ENCODE measurements at places on chromosomes 3 and 15.
A peak's percentile ranks its signal among the peaks of the same experiment; 100 is the strongest.

DNA sequence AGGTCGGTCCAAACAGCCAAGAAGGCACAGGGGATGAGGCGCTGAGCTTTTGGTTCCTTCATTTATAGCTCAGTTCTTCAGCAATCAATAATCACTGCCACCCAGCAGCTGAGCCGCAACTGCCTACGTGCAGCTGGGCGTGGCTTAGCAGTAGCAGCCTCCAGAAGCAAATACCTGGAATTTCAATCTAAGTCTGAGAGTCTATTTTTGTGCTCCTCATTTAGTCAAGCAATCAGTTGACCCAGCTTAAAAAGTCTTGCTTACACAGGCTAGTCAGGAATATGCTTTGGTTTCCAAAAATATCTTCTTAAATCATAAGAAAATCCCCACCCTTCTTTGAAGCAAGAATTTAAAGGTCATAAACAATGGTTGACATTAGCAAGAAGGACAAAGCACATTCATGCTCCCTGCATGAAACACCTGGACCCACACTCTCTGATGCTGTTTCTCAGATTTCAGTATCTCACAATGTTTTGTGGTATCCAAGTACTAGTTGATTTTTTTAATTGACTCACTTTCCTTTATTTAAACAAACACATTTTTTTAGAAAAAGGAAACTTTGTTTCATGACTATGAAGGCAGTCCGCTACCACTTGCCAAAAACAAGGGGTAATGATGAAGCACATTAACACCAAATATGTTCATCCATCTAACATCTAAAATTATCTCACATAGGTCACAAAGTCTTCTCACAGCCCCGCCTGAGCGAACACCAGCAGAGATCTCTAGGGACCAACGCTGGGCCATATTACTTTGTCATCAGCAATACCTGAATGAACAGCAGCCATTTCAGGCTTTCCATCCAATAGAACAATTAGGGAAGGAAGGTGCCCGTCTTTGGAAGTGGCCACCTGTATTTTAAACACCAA is 106.1 kb downstream of the OXNAD1 start:
- DNase-seq = no peak

GRCh38 chr15:90364251-90364650 is 12.2 kb downstream of the ZNF774 start:
- no peak for DNase-seq

DNA sequence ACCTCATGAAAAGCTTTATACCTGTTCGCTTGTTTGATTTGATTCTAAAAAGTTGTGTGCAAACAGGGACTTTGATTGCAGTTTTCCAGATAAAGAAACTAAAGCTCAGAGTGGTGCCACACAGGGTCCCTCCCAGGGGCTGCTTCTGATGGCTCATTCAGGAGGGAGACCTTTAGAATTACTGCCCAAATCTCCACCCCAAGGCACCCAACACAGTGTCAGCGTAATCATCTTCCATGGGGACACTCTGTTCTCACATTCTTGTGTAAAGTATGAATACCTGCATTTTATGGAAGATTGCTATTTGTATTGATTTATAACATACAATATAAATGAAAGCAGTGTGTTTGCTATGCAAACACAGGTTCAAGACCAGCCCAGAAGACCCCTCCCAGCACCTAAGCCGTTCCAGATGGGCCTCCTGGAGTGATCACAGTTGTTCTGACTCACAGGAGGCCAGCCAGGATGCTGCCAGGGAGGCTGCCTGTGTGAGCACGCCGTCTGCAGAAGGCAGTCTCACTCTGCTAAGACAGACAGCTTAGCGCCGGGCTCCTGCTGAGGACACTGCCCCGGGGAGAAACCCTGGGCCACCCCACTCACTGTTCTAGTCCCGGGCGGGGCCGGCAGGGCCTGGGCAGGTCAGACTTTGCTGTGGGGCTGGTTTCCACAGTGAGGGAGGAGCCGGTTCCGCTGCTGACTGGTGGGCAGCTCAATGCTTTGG is 185.6 kb downstream of the FAM43A start:
- DNase-seq = no peak

GRCh38 chr3:12954891-12955650 is 113.7 kb upstream of the RPL32 start:
- peak; percentile 60 for DNase-seq

DNA sequence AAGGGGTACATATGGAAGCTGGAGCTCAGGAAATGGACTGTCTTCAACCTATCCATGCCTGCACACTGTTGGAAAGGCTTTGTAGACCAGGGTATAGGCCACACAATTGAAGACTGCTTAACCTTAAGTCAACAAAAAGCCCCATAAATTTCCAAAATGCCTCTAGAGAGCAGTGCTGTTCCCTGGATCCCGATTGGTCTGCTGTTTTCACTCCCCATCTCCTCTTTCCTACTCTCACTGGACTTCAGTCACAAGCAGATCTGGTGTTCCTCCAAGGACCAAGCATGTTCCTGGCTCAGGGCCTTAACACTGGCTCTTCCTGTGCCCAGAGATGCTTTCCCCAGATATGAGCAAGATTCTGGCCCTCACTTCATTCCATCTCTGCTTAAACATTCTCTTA is 22.8 kb upstream of the LRRC34 start:
- no peak for DNase-seq

DNA sequence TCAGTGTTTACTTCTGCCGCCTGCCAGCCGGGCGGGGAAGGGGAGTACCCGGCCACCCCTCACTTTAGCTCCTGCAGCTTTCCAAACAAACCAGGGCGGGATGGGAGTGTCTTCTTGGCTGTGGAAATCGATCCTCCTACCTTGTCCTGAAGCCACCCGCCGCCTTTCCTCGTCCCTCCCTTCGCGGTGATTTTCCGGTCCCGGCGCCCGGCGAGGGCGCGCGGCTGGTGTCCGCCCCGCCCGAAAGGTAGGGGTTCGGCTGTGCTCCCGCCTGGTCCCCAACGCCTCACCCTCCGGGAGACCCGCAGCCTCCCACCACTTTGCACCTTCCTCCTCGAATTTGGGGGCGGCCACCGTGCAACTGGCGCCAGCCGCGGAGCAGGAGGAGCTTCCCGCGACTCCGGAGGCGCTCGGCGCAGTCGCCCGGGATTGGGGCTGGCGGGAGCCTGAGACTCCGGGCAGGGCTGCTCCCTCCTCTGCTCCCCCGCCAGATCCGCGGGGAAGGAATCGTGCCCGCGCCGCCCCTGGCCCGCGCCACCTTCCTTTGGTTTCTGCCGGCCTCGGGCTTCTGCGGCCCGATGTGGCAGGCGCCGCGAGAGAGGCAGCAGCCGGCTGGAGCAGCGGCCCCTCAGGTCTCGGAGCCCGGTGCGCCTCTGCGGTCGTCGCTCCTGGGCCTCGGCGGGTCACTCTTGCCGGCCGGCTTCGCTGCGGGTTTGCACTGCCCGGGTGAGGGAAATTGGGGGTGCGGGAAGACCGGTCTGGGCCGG is 30.7 kb upstream of the ST3GAL6 start:
- DNase-seq = peak; percentile 74

GRCh38 chr15:101358895-101359294 is 63.8 kb upstream of the SNRPA1 start:
- DNase-seq = no peak

DNA sequence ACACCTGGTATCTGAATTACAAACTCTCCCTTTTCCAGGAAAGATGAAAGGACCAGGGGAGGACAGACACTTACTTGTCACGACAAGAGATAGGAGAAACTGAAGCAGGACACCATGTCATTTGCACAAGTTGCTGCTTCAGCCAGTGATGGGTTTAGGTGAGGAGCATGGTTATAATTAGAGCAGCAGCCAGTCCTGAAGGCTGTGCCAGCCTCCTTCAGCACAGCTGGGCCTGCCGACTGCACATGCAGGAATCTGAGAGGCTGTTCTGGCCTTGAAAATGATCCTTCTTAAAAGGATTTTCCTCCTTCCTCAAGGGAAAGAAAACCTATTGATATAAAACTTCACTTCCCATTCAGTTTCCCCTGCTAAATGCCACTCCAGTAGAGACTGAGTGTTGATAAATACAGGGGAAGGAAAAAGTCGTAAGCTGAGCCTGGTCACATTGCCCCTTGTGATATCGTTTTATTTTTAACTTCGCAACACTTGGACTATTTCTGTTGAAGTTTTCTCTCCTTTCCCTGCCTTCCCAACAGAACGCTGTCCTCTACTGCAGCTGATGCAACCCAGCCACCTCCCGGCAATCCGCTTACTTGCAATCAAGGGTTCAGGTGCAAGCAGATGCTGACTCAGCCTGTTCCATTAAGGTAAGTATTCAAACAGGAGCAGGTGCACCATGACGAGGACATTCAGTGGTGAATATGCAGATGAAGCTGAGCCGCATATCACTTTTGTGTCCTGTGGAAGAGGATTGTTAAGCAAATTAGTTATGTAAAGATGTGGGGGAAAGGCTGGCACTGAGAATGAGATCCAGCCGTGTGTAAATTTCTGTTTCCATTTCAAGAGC is at the start of gene FBXO40:
Gene FBXO40, plus strand, starts transcription at position 524 of the 847 bp plus-strand sequence. CDS start 27,197 bp downstream, outside the sequence.
- DNase-seq = no peak

GRCh38 chr3:120198305-120198878 is 86.6 kb downstream of the GPR156 start:
- DNase-seq = no peak

DNA sequence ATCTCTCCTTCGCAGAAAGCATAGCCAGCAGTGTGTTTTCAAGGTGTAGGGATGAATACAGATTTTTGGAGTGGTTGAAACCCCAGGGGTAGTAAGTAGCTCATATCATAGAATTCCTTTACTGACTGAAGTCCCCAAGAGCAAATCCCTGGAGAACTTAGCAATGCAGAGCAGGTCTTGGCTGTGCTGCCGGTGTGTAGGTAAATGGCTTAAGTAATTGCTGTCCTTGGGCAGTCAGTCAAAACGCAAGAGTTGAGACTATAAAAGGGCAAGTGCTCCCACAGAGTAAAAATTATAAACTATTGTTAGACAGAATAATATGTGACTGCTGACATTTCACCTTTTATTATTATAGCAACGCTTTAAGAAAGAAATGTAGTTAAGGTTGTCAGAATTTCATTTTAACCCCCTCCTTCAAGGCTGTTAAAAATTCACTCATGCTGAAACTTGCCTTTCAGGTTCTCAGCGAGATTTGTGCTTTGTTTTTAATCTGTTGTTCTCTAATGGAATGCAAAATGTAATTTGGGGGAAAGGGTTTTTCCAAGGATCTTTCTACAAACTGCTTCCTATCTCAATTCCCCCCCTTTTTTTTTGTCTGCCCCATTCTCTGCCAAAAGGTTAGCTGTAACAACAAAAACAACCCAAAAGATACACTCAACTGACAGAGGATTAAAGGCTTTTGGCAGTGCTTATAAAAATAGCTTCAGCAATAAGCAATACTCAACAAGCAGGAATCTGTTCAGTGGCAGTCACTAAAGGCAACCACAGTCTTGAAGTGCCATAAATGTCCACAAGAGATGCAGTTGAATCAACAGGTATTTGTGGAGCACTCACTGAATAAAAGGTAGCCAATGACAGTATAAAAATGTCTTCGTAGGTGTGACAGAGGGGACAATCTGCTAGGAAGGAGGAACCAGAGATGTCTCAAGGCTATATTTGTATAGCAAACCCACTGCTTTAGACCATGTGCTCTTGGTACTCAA is 105.3 kb downstream of the THRB start:
- no peak for DNase-seq

DNA sequence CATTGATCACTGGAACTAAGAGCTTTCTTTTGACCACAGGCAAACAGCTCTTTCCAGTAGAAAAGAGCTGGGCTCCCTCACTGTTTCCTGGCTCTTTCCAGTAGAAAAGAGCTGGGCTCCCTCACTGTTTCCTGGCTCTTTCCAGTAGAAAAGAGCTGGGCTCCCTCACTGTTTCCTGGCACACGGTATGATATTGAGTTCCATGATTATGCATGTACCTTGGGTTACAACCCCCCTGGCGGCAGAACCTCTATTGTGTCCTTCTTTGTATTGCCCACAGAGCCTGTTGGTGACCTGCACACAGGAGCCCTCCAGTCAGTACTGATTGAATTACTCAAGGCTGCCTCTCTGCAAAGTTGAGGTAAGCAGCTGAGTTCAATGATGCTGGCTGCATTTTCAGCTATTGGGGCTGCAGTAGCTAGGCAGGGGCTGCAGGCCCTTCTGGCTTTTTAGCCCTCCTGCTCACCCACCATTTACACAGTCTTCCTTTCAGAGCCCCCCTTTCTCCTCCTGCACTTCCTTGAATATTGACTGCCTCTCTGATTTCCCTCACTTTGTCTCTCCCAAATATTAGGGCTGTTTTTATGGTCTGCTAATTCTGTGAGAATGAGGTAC is 10.2 kb downstream of the ACKR2 start:
- no peak for DNase-seq

DNA sequence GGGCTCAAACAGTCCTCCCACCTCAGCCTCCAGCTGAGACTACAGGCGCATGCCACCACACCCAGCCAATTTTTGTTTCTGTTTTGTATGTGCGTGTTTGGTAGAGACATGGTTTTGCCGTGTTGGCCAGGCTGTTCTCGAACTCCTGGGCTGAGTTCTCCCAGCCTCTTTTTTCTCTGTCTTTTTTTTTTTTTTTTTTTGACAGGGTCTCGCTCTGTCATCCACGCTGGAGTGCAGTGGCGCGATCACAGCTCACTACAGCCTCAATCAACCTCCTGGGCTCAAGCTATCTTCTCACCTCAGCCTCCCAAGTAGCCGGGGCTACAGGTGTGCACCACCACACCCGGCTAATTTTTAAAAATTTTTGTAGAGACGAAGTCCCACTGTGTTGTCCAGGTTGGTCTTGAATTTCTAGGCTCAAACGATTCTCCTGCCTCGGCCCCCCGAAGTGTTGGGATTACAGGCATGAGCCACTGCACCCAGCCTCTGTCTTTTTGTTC is 867 bp upstream of the DCAF1 start:
- no peak for DNase-seq

- DNase-seq = no peak
These were observed 109.6 kb upstream of the TMCO5A start for GRCh38 chr15:37824717-37825382.

GRCh38 chr3:56780936-56781335 is 20.8 kb downstream of the ARHGEF3 start:
- DNase-seq = no peak

- no peak for DNase-seq
These were observed 199.8 kb downstream of the STT3B start for GRCh38 chr3:31732548-31732947.

- no peak for DNase-seq
These were observed 222.4 kb upstream of the WNT5A start for GRCh38 chr3:55709411-55710012.

- no peak for DNase-seq
These were observed 12.1 kb downstream of the ALAS1 start for GRCh38 chr3:52210037-52210436.
